ENCODE measurements at places on chromosomes 11 and 22.

DNA sequence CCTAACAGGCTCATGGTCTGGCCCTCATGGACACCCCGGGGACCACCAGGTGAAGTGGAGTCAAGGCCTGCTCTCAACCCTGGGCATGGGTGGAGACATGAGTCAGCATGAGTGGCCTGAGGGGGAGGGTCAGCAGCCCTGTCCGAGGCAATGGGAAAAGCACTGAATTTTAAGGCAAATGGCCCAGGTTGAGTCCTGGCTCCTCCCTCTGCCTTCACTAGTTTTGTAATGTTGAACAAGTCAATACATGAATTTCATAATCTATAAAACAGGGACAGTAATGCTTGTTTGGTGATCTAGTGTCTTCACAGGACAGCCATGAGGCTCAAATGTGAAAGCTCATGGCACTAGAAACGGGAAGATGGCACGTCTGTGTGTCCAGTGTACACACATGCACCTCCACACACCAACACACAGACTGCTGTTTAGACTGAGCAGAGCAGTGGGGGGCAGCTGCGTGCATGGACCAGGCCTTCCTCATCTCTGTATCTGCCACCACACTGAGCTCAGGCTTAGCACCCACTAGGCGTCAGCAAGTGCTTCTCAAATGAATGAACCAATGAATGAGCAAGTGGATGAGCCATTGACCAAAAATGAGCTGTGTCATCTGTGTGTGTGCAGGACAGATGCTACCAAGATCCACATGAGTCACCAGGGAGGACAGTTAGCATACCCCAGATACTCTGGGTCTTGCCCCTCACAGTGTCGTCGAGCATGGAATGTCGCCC lies 63.4 kb downstream of the NRXN2 start:
- DNase-seq = no peak

GRCh38 chr11:129973068-129973467 lies 29.6 kb downstream of the PRDM10 start:
- DNase-seq = no peak

DNA sequence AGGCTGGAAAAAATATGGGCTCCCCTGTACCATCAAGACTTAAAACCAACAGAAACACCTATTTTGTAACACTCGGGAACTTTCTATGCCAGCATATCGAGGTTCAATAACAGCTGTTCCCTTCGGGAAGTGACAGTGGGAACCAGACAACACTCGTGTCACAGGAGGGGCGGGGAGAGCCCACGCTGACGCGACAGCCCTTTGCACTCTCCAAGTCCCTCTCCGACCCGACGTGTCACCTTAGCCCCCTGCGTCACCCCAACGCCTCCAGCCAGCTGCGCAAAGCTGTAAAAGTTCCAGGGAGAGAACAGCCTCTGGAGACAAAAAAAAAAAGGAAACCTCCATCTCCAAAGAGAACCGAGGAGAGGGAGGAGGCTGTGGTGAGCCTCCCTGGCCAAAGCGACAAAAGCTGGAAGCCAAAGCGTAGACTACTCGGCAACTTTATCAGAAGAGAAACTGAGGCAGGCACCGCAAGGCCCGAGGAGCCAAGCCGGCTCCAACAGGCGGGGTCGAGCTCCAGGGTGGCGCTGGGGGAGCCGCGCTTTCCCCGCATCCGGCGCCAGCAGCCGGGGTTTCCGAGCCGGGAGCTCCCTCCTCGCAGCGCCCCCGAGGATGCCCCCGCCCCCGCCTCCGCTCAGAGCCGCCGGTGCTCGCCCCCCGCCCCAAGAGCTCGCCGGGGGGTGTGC lies 751 bp downstream of the ARFGAP3 start:
- DNase-seq = peak; percentile 31

GRCh38 chr22:30167296-30167695 lies 79.3 kb downstream of the LIF start:
- DNase-seq = no peak

GRCh38 chr11:68524681-68525080 lies 64.1 kb downstream of the PPP6R3 start:
- DNase-seq = no peak
